Activated naive CD8-positive, alpha-beta T cell treated with anti-CD3 and anti-CD28 coated beads, Interleukin-2, amount 50 U/mL, for 24 hours (primary cell): ENCODE measurements at places on chromosomes 1 and 21.

DNA sequence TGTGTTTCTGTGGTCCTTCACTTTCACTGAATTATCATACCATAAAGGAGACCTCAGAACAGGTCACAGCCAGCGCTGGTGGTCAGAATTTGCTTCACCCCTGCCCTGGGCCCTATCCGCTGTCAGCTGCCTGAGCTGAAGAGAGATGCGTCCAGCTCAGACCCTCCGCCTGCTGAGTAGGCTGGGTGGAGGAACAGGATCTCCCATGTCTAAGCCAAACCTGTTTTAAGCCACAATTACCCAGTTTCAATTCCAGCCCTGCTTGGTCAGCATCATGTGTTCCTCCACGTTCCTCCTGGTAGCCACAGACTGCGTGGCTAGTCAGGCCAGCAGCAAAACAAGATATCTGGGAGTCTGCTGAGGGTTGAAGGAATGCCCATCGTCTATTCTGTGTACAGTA, 13.5 kb upstream of the BGLAP start:
- no peak for DNase-seq

- DNase-seq, result no peak
Observed at GRCh38 chr1:14627608-14628489, 29.4 kb downstream of the KAZN start.

DNA sequence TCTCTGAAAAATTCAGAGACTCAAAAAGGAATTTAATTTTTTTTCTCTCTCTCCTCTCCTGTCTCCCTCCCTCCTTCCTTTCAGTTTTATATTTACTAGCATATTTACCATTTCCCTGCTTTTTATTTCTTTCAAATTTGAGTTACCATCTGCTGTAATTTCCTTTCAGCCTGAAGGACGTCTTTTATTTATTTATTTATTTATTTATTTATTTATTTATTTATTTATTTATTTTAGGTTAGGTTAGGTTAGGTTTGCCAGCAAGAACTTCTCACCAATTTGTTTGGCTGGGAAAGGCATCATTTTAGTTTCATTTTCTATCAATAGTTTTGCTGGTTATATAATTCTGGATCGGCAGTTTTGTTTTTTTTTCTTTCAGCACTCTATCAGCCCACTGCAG, 231.7 kb upstream of the ZRANB2 start:
- no peak for DNase-seq

GRCh38 chr1:43452789-43453441, 816 bp downstream of the HYI start:
- no peak for DNase-seq

DNA sequence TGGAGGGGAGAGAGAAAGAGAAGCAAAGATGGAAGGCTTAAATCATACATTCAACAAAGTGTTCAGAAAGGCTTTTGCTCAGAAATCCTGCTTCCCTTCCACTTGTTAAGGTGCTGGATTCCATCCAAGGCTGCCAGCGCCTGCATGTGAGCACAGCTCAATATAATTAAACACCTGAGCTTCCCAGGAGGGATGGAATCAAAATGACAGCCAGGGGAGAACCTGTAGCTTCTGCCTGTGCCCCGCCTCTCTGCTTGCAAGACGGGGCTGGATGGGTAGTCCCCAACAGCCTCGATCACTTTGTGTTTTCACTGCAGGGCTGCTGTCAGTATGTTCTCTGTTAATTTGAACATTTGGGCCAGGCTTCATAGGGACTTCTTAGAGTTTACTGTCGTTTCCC, 225.7 kb downstream of the KCNH1 start:
- DNase-seq, result no peak

GRCh38 chr1:101221945-101222429, 14.8 kb upstream of the S1PR1 start:
- no peak for DNase-seq

GRCh38 chr1:2448098-2448445, 28.0 kb upstream of the PLCH2 start:
- DNase-seq, result no peak

- no peak for DNase-seq
Observed at GRCh38 chr21:32732544-32732943, 4.7 kb upstream of the SYNJ1 start.

DNA sequence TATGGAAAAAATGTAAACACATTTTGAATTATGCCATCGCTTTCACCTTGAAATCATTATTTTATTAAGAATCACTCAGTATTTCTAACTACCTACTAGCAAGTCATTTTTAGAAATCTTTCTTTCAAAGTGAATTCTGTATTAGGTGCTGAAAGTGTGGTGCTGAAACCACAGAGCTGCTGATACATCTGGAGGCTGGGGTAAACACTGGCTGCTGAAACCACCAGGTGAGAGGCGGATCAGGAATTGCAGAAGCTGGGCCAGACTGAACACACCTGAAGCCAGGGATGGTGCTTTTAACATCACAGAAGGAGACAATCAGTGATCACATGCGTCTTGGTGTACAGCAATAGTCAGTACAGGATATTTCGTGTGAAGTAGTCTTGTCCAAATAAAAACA, 42.2 kb upstream of the KCNE1 start:
- no peak for DNase-seq

- no peak for DNase-seq
Observed at GRCh38 chr1:244454412-244454811, 2.7 kb upstream of the ADSS2 start.

GRCh38 chr1:1129381-1129821, 13.5 kb upstream of the C1orf159 start:
- DNase-seq, result no peak

DNA sequence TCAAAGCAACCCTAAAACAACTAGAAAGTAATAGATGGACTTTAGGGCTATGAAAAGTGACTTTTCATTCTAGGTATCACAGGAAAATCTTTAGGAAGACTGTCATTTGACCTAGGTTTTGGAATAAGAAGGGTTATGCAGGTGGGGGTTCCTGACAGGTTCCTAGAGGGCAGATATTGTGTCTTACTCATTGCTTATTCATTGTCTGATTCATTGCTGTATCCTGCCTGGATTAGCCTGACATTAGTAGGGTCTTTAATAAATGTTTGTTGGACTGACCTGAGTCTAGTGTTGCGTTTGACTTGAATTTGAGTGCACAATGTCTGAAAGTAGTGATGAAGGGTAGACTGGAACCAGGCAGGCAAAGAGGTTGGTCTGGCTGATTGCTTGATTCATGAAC, 6.0 kb downstream of the FNBP1L start:
- no peak for DNase-seq

- peak; percentile 1 for DNase-seq
Observed at GRCh38 chr1:235107368-235108184, 21.1 kb downstream of the TOMM20 start.

GRCh38 chr1:7656557-7657215, 114.4 kb upstream of the VAMP3 start:
- DNase-seq, result no peak

GRCh38 chr1:21756393-21757089, 26.4 kb downstream of the USP48 start:
- DNase-seq, result no peak

DNA sequence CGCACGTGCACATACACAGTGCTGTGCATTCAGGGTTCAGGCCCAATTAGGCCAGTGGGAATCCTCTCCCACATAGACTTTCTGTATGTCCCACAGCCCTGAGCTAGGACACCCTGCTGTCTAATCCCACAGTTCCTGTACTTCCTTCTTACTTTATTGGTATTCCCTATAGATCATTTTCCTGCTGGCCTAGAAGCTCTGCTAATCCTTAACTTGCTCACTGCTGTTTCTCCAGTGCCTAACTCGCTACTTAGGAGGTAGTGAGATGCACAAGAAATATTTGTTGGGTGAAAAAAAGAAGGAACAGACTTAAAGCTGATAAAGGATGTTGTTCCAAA, 34.1 kb upstream of the FHAD1 start:
- no peak for DNase-seq
